ENCODE measurements at places on chromosomes 4 and X.
A peak's percentile ranks its signal among the peaks of the same experiment; 100 is the strongest.

DNA sequence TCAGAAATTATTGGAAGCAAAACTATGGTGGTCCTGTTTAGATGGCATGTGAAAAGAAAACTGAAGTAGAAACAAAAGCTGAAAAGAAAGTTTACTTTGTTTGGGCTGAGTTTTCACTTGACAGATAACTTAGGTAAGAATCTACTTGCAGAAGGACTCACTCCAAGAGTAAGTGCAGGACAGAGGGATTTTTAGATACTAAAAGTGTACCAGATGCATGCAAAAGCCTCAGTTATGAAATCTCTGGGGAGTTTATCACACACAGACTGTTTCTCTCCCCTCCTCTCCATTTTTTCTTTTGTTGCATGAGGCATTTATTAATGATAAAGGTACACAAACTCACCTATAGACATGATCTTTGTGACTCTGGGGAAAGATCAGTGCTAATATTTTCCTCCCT lies 127.5 kb upstream of the GIMD1 start:
- DNase-seq = no peak

GRCh38 chr4:16448241-16448840 lies 222.1 kb upstream of the TAPT1 start:
- DNase-seq = no peak

GRCh38 chrX:47584714-47585113 lies 2.5 kb downstream of the TIMP1 start:
- no peak for DNase-seq

- peak; percentile 30 for DNase-seq
Observed at GRCh38 chr4:41256740-41257256, at the start of gene UCHL1. UCHL1 (plus strand) TSS chr4:41256928; CDS start chr4:41256977, 49 bp downstream.

GRCh38 chrX:17417372-17417771 lies 42.4 kb downstream of the NHS start:
- no peak for DNase-seq

DNA sequence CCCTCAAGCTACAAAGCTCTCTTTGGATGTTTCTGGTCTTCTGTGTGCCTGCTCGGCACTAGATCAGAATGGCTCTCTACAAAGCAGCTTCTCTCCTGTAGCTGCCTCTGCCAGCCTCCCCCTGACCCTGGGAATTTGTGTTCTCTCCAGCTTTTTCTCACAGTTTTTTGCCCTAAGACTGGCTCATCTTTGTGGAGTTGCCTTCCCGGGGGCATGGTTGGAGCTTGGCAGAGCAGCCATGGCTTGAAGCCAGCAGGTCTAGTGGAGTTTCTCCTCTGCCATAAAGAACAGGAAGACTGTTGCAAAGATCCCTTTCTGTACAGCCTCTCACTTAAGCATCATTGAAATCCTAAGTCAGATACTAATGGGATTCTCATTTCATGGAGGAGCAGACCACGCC lies 163.3 kb upstream of the MAMLD1 start:
- no peak for DNase-seq

DNA sequence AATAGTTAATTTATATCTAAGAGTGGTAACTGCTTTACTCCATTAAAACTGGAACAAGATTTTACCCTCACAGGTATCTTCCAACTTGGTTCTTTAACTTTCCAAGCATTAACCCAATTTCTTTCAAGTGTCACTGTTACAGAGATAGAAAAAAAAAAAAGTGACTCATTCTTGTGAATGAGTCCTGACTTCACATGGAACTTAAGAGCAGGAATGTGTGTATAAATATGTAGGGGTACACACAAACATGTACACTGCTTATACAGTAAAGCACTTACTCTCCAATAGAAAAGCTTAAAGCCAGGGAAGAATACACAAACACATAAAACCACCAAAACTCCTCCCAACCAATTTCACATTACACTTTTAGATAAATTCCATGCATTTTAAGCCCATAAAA lies 38.8 kb downstream of the TAPT1 start:
- no peak for DNase-seq

- DNase-seq = no peak
Observed at GRCh38 chr4:55162396-55162795, 37.0 kb upstream of the KDR start.

DNA sequence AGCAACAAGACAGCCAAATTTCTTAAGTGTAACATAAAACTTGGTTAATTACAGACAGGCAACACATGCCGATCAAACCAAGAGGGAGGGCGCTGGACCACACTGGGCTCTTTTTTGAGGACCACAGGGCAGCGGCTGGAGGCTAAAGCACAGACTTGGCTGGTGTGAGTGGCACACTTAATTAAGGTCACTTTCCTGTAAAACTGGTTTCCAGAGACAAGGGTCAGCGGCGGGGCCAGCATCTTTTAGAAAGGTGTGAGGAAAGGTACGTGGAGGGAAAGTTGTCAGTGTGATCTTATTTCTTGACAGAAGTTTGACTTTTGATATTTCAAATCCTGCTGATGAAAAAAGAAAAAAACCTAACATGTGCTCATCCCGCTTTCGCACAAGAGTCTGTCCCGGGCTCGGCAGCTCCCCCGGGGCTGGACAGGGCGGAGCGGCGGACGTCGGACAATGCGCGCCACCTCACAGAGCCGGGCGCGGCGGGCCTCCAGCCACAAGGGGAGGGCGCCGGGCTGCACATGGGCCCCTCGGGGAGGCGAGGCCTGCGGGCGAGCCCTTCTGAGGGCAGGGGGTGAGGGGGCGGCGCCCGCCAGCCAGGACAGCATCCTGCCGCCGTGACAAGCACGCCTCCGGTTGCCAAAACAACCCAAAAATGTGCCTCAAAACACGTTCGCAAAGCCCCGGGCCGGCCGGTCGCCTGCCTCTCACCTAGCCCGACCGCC lies 660 bp upstream of the HSPA4L start:
- DNase-seq = no peak

GRCh38 chrX:133846311-133846710 lies 139.1 kb downstream of the GPC3 start:
- DNase-seq = no peak

- DNase-seq = no peak
Observed at GRCh38 chrX:109399831-109400230, 82.1 kb downstream of the GUCY2F start.

- DNase-seq = no peak
Observed at GRCh38 chrX:140477987-140478386, 26.9 kb downstream of the SOX3 start.

DNA sequence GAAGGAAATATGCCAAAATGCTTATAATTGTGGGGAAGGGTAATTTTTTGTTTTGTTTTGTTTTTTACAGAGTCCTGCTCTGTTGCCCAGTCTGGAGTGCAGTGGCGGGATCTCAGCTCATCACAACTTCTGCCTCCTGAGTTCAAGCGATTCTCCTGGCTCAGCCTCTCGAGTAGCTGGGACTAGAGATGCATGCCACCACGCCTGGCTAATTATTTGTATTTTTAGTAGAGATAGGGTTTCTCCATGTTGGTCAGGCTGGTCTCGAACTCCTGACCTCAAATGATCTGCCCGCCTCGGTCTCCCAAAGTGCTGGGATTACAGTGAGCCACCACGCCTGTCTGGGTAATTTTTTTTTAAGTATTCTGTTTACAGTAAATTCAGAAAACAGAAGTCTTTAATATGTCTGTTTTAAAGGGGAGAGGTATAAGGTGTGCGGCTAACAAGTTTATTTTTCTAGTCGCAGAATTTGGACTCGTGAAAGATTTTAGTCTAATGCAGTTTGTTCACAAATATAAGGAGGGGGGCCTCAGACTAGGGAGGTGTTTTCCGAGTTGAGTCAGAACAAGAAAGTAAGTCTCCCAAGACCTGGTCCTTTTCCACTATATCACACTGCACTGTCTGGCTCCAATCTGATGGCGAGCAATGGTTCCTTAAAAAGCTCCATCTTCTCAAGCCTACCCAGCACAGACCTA lies 1.5 kb downstream of the ACSL1 start:
- no peak for DNase-seq

DNA sequence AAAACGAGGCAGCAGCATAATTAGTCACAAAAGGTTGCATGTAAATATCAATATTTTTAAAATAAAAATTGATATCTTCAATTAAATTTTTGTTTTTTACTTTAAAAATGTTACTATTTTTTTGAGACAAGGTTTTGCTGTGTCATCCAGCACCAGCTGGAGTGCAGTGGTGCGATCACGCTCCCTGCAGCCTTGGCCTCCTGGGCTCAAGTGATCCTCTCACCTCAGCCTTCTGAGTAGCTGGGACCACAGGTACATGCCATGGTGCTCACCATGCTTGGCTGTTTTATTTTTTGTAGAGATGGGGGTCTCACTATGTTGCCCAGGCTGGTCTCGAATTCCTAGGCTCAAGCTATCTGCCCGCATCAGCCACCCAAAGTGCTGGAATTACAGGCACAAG lies 96.8 kb upstream of the FRAS1 start:
- no peak for DNase-seq

GRCh38 chr4:106160560-106160959 lies 155.4 kb downstream of the TBCK start:
- peak; percentile 55 for DNase-seq

- DNase-seq = no peak
Observed at GRCh38 chrX:115625572-115626301, 64.8 kb downstream of the PLS3 start.

DNA sequence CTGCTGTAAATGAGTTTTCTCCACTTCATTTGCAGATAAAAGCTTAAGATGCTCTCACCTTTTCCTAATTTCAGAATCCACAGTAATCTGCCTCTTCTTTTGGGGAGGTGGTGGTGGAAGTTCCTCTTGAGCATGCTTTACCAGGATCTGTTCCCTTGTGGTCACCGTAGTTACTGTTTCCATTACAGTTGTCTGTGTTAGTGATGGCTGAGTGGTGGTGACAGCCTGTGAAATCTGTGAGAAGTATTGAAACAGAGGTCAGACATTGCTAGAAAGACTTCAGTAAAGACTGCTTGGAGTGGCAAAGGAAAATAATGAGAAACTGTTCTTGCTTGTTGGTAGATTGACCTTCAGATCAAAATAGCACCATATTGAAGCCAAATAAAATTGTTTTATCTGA lies 666.2 kb downstream of the DMD start:
- DNase-seq = no peak

All from inflammatory macrophage (primary cell).